Mucosa of descending colon (tissue), 3 donors: ENCODE measurements at places on chromosomes 2 and 18. TPM values are rescaled to one million over a fixed set of nuclear protein-coding genes. Genes with fewer than 3 reads are reported as not detected.

The ACMSD gene
- not detected for total RNA-seq

The PPP1R1C gene
- not detected for total RNA-seq

The MSGN1 gene
- total RNA-seq: not detected

The MRPL33 gene
- 88.2 TPM for total RNA-seq

The STAT4 gene
- 3.6 TPM for total RNA-seq

The CRYGD gene
- total RNA-seq: not detected

The SLC4A3 gene
- total RNA-seq: 0.34 TPM

The BMP10 gene
- total RNA-seq: not detected

The CHPF gene
- total RNA-seq: 20.5 TPM
